Spinal cord (tissue), 10 donors: ENCODE measurements at places on chromosomes 12 and 14. TPM values are rescaled to one million over a fixed set of nuclear protein-coding genes. Genes with fewer than 3 reads are reported as not detected.

- no peak for DNase-seq
Measured at GRCh38 chr14:82710267-82710841, 1176.7 kb upstream of the SEL1L start.

DNA sequence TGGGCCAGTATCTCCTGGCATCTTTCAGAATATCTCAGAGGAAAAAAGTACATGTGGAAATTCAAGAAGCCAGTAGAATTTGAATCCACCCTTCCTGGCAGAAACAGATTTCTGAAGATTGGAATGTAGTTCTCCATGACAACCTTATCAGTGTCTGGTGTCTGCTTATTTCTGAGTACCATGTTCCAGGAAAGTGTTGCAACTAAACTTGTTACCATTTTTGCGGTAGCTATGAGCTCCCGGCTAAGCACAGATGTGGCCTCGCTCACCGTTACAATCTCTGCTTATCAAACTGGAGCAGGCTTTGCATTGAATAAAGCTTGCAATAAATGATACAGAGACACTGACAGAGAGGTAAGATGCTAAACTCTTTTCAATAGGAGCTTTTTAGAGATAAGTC is 13.0 kb upstream of the ITPR2 start:
- DNase-seq, result no peak

DNA sequence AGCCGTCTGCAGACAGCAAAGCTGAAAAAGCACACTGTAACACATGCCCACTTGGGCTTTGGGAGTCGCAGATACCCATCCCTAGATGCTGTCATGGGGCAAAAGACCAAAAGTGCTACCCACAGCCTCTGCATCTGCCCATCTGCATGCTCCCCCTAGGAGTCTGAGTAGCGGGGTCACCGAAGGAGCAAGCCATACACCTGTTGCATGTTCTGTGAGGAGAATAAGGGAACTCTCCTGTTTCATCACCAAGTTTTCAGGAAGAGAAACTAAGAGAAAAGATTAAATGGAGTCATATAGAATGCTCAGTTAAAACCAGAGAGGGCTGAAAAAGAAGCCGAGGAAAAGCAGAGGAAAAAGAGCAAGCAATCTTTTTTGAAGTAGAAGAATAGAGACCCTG is 13.7 kb upstream of the ST8SIA1 start:
- DNase-seq, result no peak

DNA sequence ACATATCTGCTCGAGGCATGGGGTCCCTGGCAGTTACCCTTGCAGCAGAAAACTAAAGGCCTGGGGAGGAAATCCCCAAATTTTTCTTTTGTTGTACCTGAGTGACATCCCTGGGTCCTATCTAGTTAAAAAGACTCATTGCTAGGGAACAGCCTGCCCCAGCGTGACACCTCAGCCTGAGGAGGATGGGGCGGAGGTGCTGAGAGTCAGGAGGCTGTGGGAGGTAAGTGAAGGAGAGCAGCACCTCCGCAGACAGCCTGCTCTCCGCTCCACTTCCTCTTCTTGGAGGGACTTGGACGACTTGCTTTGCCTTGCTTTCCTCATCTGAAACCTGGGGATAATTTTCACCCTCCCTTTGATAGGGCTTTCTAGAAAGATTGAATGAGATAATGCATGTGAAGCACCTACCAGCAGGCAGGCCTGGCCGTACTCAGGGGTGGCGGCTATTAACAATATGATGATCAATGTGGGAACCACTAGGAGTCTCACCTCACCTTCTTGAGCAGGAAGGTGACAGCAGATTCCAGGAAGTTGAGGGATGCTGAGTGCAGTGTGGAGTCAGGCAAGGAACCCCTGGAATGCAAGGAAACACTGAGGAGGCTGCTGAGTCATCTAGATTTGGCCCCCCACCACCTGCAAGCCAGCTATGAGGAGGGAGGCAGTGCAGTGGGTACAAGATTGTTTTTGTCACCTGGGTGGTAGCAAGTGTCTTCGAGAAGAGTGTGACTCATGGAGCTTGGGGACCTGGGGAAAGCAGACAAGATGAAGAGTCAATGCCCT is 23.2 kb downstream of the UBE3B start:
- no peak for DNase-seq

DNA sequence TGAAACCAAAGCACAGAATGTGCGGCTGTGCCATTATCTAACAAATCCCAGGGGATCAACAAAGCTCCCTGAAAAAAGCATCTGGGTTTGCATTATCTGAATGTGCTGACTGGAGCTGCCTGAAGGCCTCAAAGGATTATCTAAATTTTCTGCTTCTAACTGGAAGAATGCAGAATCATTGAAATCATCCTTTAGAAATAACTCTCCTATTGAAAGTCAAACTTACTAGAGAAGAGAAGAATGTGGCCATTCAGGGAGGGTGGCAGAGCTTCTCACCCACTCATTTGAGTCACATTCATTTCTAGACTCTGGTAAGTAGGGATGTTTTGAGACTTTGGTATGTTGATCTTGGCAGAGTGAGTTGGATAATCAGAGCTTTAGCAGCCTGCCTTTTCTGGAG is 220.6 kb upstream of the RGS6 start:
- peak; percentile 33 for DNase-seq

- DNase-seq, result no peak
Measured at GRCh38 chr14:89455412-89455811, 38.4 kb upstream of the FOXN3 start.

GRCh38 chr12:80556566-80556965 is 112.5 kb downstream of the PTPRQ start:
- no peak for DNase-seq

- no peak for DNase-seq
Measured at GRCh38 chr12:10170216-10170615, 1.7 kb downstream of the OLR1 start.

DNA sequence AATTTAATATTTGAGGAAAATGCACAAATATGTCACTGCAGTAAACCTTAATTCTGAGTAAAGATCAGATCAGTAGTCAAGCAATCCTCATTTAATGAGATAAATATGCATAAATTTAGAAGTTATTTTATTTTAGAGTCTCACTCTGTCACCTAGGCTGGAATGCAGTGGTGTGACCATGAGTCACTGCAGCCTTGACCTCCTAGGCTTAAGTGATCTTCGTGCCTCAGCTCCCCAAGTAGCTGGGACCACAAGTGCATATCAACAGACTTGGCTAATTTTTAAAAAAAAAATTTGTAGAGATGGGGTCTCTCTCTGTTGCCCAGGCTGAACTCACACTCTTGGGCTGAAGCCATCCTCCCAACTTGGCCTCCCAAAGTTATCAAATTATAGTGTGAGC is 41.3 kb downstream of the LMO3 start:
- DNase-seq, result no peak

GRCh38 chr12:110756611-110757010 is 13.9 kb upstream of the PPP1CC start:
- no peak for DNase-seq

- peak; percentile 83 for DNase-seq
Measured at GRCh38 chr14:95256002-95256775, 63.5 kb downstream of the CLMN start.

- DNase-seq, result no peak
Measured at GRCh38 chr14:91714805-91715204, 17.1 kb downstream of the CATSPERB start.

DNA sequence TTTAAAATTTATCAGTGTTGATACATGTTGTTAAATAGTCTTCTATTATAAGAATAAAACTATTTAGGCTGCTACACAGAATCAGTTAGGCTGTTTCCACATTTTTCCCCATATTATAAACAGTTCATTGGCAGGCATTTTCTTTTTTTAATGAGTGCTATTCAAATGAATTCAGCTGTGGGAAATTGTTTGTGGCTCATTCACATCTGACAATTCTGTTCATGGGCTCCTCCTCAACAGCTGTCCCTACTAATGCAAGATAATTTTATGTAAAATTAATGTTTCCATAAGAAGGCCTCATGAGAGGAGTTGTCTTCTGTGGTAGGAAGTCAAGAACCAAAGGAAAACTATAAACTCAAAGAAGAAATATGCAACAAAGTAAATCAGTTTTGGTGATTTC is 218.0 kb downstream of the PPFIA2 start:
- no peak for DNase-seq

DNA sequence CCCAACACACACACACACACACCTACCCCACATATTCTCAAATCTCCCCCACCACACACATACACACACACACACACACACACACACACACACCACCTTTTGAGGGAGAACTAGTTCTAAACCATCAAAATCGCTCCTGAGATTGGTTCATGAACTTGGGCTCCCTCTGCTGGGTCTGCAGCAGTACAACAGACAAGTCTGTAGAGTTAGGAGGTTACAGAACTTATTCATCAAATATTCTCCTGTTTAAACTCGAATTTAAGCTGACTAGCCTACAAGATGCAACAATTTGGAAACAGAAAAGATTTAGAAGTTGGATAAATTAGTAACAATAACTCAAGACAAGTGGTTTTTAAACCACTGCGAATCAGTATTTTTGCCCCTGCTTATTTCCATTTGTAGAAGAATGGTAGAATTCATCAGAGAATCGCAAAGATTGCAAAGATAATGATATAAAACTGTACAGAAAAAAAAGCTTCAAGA is 136.4 kb upstream of the USP15 start:
- peak; percentile 85 for DNase-seq

DNA sequence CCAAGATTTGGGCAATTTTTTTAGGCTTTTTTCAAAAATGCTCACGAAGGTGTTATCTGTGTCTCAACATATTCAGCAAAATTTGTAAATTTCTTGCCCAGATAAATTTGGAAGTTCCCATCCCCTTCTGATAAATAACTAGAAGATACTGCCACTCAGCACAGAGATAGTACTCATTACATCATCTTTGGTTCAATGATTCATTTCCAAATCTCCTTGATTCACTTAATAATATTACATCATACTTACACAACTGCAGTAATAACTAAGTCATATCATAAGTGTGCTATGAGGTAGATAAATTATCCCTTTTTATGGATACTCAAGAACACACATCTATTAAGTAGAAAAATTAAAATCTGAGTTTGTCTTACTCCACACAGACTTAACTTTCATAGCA is 89.4 kb downstream of the RPAP3 start:
- no peak for DNase-seq

DNA sequence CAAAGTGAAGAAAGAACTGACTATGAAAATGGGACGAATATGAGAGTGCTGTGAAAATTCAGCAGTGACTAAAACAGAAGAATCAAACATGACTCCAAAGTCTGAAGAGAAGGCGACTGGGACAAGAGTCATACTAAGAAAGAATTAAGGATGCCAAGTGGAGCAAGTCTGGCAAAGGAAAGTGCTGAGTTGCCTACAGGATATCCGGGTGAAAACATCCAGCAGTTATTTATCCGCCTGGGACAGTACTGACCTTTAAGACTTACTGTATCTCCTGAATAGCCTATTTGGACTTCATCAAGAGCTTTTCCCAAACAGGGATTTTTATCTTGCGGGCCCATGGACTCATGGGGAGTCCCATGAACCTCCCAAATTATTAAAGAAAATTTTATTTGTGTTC is 41.1 kb downstream of the KICS2 start:
- no peak for DNase-seq

DNA sequence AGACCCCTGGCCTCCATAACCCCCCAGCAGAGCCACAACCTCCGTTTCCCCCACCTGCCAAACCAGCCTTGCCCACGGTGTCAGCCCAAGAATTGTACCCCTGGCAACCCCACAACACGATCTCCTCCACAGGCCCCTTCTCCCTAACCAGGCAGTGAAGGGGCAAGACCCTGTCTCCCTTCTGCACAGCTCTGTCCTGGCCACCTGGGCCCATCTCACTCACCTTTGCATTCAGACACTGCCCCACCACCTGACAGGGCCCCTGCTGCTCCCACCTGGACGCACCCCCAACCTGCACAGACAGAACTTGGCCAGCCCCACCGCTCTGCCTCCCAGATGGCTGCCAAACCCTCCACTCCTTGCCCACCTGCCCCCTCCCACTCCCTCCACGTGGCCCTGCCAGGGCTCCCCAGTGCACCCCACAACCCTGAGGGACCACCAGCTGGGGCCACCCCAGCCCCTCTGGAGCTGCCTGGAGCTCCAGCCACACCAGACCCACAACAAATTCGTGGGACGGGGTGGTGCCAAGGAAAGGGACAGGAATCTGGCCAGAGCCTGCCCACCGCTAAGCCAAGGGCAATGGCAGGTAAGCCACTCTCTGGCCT is 11.8 kb downstream of the AHNAK2 start:
- DNase-seq, result no peak

DNA sequence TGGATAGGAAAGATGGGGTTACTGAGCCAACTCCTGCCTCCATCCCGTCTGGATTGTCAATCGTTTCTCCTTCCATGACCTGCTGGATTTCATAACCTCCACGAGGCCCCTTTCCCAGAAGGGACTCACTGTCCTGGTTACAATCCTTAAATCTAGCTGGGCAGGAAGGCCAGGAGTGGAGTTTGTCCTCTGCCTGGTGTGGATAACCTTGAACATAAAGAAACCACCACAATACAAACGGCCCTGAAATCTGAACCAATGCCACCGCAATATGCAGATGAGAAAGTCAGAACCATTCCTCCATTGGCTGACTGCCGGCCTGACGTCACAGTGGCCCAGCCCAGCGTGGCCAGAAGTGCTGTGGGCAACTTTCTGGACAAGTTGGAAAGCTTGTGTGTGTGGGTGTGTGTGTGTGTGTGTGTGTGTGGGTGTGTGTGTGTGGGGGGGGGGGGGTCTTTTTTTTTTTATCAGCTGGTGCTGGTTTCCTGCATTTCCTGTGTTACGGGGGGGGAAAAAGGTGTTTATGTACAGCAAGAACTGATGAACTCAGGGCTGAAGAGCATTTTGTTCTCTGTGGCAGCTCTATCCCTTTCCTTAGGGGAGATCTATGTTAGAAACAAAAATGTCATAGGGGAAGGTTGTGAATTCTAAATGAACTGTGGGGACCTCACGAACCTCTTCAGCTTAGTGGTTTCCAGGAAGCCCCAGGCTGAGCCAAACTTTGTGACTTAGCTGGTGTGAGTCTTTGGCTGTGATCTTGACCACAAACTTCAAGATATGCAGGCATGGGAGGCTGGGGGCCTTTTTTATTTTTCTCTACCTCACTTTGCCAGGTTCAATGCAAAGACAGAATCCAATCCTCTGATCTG is 81.6 kb upstream of the MED13L start:
- DNase-seq, result peak; percentile 80

DNA sequence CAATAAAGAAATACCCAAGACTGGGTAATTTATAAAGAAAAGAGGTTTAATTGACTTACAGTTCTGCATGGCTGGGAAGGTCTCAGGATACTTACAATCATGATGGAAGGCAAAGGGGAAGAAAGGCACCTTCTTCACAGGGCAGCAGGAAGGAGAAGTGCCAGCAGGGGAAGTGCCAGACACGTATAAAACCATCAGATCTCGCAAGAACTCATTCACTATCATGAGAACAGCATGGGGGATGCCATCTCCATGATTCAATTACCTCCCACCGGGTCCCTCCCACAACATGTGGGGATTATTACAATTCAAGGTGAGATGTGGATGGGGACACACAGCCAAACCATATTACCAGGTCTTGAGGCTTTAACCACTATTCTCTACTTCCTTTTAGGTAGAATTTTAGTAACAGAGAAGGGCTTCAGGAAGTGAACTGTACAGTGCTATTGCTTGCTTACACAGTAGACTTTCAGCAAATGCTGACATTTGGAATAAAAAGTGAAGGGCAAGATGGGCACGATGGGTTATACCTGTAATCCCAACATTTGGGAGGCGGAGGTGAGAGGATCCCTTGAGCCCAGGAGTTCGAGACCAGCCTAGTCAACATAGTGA is 40.8 kb upstream of the OR4E1 start:
- no peak for DNase-seq

GRCh38 chr14:75318353-75318752 is 39.7 kb downstream of the FOS start:
- DNase-seq, result no peak

SOX5 gene
- total RNA-seq, result 48.8 TPM

GLT1D1 gene
- 6.2 TPM for total RNA-seq

ANKS1B gene
- total RNA-seq, result 89.5 TPM

PLEKHH1 gene
- 20.7 TPM for total RNA-seq
